Heart left ventricle (tissue), 16 donors: ENCODE measurements at places on chromosomes 4 and X.

- no peak for DNase-seq
Measured at GRCh38 chr4:149702414-149703293, 113.0 kb downstream of the IQCM start.

DNA sequence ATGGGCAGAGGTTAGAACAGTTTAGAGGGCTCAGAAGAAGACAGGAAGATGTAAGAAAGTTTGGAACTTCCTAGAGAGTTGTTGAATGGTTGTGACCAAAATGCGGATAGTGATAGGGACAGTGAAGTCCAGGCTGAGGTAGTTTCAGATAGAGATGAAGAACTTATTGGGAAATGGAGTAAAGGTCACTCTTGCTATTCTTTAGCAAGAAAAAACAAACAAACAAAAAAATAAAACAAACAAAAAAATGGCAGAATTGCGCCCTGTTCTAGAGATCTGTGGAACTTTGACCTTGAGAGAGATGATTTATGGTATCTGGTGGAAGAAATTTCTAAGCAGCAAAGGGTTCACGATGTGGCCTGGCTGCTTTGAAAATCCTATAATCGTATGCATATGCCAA, 185.1 kb upstream of the SFRP2 start:
- no peak for DNase-seq

GRCh38 chr4:38681281-38681991, 17.4 kb downstream of the KLF3 start:
- peak; percentile 40 for DNase-seq

GRCh38 chr4:112861691-112862674, 187.5 kb upstream of the ANK2 start:
- no peak for DNase-seq
